Psoas muscle (tissue), 8 donors: ENCODE measurements at places on chromosomes 4 and X. TPM values are rescaled to one million over a fixed set of nuclear protein-coding genes. Genes with fewer than 3 reads are reported as not detected.

GRCh38 chr4:121269001-121269400 lies 104.9 kb upstream of the TNIP3 start:
- no peak for DNase-seq

DNA sequence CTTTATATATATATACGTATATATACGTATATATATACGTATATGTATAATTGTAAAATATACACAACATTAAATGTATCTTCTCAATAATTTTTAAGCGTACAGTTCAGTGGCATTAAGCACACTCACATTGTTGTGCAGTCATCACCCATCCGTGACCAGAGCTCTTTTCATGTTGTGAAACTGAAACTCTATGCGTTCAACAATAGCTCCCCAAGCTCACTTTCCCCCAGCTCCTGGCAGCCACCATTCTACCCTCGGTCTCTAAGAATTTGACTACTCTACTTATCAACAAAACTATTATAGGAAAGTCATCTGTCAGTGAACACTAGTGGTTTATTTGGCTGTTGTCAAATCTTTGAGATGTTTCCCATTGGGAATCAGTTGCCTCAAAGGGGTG lies 621.8 kb upstream of the GALNT7 start:
- no peak for DNase-seq

Gene DDX60
- 2.5 TPM for total RNA-seq

Gene PNCK
- total RNA-seq, result 0.92 TPM

Gene GLRB
- total RNA-seq, result 1.2 TPM

DNA sequence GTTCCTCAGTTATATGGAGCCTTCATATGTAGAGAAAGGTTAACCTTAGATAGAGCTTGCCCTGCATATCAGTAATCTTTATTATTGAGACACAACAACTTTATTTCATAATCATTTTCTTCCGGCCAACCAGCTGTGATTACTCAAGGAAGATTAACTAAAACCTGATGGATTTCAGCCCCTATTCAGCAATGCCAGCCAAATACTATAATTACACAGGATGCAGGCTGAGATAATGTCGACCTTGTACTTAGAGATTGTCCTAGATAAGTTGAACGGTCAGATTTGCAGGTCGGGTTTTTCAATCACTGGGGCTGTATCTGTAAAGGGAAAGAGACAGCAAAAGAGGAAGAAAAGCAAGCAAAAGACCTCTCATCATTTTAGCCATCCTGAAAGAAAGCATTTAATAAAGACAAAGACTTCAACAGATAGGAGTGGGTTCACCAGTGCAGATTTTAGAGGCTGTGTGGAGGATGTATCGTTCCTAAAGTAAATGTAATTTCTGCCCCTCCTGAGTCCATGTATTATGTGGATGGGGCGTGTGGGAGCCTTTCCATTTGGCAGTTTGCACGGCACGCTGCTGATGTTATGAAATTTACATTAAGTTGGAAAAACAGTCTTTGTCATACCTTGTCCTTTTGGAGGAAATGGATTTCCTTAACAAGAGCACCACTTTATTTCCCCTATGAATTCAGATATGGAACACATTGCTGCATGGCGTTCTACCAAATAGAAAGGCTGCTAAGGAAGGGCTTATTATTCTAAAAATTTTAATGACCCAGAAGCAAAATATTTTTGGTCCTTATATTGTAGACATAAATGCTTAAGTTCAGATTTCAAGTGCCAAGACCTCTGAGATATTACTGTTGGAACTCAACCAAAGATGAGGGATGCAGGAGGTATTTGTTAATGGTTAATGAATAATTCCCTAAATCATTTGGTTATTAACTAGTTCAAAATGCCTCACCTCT lies 496.7 kb downstream of the SPRY1 start:
- DNase-seq, result no peak
